Activated CD8-positive, alpha-beta memory T cell treated with anti-CD3 and anti-CD28 coated beads for 48 hours (primary cell): ENCODE measurements at places on chromosomes 5 and 9.

DNA sequence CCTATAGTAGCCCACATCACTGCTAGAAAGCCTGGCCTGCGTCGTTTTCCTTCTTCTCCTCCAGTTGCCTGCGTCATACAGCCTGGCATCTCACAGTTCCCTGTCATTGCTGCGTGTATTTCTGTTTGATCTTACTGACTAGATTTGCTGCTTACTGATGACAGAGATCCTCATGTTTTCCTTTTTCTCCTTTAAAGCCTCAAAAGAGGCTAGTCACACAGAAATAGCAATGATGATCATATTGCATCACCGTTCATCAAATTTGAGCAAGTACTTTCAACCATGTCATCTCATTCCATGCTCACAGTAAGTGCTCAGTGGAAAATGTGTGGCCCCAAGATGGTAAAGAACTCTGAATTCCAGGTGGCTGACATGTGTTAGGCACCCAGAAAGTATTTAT lies 76.8 kb downstream of the MVB12B start:
- DNase-seq, result no peak

DNA sequence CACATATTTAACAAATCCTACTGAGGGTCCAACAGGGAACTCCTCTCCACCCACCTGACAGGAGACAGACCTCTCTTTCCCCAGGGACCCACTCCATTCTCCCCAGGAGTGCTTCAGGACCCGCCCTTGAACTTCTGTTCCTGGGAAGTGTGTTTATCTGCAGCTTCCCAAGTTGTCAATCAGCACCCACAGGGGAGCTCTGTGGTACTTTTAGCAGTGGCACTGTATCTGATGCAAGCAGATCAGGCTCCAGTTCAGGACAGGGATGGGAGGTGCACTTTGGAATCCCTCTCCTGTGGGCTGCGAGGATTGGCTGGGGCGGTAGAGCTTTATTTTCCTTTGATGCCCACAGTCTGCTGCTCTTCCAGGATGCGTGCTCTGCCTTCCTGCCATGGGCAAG lies 8.7 kb downstream of the GALNT10 start:
- no peak for DNase-seq

DNA sequence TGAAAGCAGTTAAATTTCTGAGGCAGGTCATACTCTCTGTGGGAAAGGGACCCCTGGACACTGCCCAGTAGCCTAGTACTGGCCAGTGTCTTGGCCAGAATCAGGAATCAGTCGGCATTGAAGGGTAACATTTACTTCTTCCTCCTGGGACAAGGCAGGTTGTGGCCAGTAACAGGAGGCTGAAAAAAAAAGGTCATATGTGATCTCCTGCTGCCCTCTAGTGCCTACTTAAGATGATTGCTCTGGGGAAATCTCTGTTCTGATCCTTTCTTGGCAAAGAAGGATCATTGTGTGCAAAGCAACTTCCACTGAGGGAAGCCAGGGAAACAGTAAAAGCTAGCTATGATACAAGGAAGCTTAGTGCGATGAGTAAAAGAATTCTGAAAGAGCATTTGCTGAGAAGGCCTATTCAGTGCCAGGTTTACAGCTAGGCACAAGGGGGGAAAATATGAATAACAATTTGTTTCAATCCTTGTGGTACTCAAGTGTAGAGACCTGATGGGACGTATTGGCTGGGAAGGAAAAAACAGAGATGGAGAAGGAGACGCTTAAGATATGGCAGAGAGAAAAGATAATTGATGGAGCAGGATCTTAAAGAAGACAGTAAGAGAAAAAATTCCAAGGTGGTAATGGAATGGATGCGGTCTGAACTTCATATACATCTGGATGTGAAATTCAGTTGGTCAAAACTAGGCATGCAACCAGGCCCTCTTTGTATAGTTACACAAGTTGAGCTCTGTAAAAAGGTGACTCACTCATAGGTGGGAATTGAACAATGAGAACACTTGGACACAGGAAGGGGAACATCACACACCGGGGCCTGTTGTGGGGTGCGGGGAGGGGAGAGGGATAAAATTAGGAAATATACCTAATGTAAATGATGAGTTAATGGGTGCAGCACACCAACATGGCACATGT lies 25.8 kb upstream of the TRIM32 start:
- no peak for DNase-seq

DNA sequence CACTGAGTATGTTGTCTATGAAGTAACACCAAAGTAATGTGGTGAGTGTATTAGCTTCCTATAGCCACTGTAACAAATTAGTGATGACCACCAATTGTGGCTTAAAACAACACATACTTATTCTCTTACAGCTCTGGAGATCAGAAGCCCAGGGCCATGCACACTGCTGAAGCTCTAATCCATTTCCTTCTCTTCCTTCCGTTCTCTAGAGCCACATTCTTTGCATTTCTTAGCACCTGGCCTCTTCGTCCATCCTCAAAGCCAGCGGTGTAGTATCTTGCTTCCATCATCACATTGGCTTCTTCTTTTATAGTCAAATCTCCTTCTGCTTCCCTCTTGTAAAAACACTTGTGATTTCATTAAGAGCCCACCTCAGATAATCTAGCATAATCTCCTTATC lies 230.3 kb upstream of the RFX3 start:
- DNase-seq, result no peak
